ENCODE measurements at places on chromosomes 13 and 19. TPM values are rescaled to one million over a fixed set of nuclear protein-coding genes. Genes with fewer than 3 reads are reported as not detected.

CAPN12 gene
- 2.0 TPM for total RNA-seq

C13orf46 gene
- total RNA-seq = 9.4 TPM

GRCh38 chr13:99028890-99029289, 51.0 kb upstream of the DOCK9 start:
- no peaks in the 10 kb centered on the region for H3K27me3 ChIP-seq
- no peak for DNase-seq
- no peak overlapping the region for H3K4me3 ChIP-seq
- peaks cover 21% of the 10 kb centered on the region for H3K4me1 ChIP-seq

DNA sequence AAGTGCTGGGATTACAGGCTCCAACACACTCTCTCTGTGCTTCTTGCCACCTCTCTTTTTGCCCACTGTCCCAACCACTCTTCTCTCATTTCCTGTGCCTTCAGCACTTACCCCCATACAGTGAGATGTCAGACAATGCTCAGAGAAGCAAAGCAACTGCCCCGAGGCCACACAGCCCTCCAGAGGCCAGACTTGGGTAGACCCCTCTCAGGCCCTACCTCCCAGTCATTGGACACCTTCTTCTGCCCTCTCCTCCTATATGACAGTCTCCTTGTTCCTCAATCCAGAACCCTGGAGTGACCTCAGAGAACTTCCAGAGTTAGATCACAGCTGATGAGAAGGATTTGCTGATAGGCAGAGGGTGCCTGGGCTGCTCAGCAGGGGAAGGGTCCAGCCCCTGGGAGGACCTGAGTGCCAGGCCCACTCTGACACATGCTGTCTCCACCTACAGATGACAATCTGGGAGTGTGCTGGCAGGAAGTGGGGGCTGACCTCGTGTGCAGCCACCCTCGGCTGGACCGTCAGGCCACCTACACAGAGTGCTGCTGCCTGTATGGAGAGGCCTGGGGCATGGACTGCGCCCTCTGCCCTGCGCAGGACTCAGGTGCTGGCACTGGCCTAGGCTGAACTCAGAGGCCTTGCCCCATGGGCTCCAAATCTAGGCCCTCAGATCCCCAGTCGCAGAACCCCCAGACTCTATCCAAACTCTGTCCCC, 24.4 kb downstream of the LTBP4 start:
- no peak for DNase-seq
- H3K36me3 ChIP-seq = peaks cover 28% of the 10 kb centered on the region
- H3K27ac ChIP-seq = no peak overlapping the region
- H3K27me3 ChIP-seq = no peaks in the 10 kb centered on the region
- no peaks in the 10 kb centered on the region for H3K4me1 ChIP-seq

- no peaks in the 10 kb centered on the region for H3K4me1 ChIP-seq
- H3K36me3 ChIP-seq = peaks cover 19% of the 10 kb centered on the region
- H3K27me3 ChIP-seq = no peaks in the 10 kb centered on the region
Observed at GRCh38 chr19:13092158-13092543, 10.5 kb downstream of the LYL1 start.

GRCh38 chr19:49145573-49146407, 9.4 kb downstream of the HRC start:
- H3K4me1 ChIP-seq = peaks cover 19% of the 10 kb centered on the region
- no peaks in the 10 kb centered on the region for H3K36me3 ChIP-seq
- H3K27me3 ChIP-seq = no peaks in the 10 kb centered on the region
- H3K4me3 ChIP-seq = no peak overlapping the region
- peak; percentile 76 for DNase-seq

DNA sequence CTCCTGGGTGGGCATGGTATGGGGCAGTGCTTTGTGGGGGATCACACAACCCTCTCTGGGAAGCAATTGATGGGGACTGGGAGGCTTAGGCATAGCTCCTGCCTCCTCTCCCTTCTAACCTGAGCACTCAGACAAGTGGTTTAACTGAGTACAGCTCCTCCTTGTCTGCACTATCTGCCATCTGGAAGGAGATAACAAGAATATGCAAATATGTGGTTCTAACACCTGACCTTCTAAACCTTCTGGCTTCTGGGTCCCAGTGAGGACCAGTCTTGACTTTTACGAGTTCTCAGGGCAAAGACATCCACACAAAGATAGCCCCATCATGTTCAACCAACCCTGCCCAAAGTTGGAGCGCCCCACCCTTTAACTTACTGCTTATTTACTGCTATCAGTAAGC, 381.0 kb upstream of the TSHZ3 start:
- H3K4me1 ChIP-seq = no peaks in the 10 kb centered on the region
- DNase-seq = no peak
- no peak overlapping the region for H3K27ac ChIP-seq
- no peaks in the 10 kb centered on the region for H3K27me3 ChIP-seq
- no peaks in the 10 kb centered on the region for H3K36me3 ChIP-seq

- H3K36me3 ChIP-seq = no peaks in the 10 kb centered on the region
- H3K4me3 ChIP-seq = no peak overlapping the region
Observed at GRCh38 chr13:26112843-26113242, 61.0 kb upstream of the SHISA2 start.

DNA sequence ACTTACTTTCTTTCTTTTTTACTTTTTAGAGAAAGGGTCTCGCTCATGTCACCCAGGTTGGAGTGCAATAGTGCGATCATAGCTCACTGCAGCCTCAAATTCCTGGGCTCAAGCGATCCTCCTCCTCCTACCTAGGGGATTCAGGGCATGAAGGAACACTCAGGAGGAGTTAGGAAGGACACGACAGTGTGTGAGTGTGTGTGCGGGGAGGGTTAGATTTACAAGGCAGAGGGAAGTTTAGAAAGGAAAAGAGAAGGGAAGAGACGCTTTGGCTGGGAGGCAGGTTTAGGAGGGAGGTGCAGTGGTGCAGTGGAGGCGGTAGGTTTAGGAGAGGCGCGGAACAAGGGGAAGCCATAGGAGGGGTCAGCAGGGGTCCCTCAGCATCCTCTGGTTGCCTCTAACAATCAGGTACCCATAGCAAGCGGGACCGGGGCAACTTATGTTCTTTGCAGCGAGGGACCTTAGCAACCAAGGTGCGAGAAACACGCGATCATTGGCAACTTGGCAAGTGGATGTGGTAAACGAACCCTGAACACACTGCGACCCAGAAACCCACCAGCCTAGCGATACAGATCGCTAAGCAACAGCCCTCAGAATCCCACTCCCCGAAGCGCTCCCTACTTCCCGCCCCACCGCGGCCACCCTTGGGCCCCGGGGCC, 501 bp downstream of the SIRT2 start:
- H3K4me1 ChIP-seq = peaks cover 20% of the 10 kb centered on the region
- H3K36me3 ChIP-seq = no peaks in the 10 kb centered on the region
- H3K27ac ChIP-seq = peak overlapping the region; percentile 71
- DNase-seq = no peak
- peak overlapping the region; percentile 62 for H3K4me3 ChIP-seq
- H3K27me3 ChIP-seq = no peaks in the 10 kb centered on the region

- no peaks in the 10 kb centered on the region for H3K36me3 ChIP-seq
- DNase-seq = no peak
- no peak overlapping the region for H3K4me3 ChIP-seq
- no peaks in the 10 kb centered on the region for H3K27me3 ChIP-seq
Observed at GRCh38 chr13:70527599-70527998, 419.3 kb upstream of the KLHL1 start.
